ENCODE measurements at places on chromosomes 1 and 21. TPM values are rescaled to one million over a fixed set of nuclear protein-coding genes. Genes with fewer than 3 reads are reported as not detected.
A peak's percentile ranks its signal among the peaks of the same experiment; 100 is the strongest.

DNA sequence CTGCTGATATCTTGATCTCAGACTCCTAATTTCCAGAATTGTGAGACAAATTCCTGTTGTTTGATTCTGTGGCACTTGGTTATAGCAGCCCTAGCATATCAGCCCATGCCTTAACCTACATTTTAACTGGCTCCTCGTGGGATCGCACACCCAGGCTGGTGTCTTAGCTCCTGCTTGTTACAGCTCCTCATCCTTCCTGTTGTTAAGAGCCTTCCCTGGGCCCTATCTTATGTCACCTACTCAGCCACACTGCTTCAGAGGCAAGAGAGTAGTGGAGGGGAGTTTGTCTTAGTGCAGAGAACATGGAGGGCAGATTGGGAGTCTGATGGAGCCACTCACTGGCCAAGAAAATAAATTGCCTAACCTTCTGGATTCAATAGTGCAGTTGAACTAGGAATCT is 131.0 kb downstream of the ROR1 start:
- H3K4me3 ChIP-seq, result no peak overlapping the region
- DNase-seq, result no peak
- no peak overlapping the region for H3K27ac ChIP-seq
- H3K4me1 ChIP-seq, result no peaks in the 10 kb centered on the region
- no peaks in the 10 kb centered on the region for H3K27me3 ChIP-seq

Gene OR2T2
- polyA plus RNA-seq, result not detected

DNA sequence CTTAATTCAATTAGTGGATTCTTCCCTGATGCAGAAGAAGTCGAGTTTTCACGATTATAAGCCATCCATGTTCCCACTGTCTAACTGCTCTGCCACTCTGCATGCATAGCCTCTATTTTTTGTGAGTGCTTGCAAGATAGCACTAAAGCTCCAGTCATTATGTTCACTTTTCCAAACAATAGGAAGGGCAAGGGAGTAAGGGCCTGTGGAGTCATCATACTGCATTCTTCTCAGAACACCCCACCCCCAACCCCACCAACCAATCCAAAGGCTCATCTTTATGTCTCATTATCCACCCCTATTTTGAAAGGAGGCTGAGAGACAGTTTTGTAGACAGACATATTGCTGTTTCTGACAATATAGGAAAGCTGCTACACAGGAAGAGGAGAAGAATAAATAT is 471.7 kb upstream of the ADGRL2 start:
- no peaks in the 10 kb centered on the region for H3K27me3 ChIP-seq
- no peaks in the 10 kb centered on the region for H3K36me3 ChIP-seq
- H3K27ac ChIP-seq, result no peak overlapping the region
- DNase-seq, result no peak

- DNase-seq, result no peak
- no peak overlapping the region for H3K27ac ChIP-seq
- no peaks in the 10 kb centered on the region for H3K36me3 ChIP-seq
- no peaks in the 10 kb centered on the region for H3K27me3 ChIP-seq
Measured at GRCh38 chr1:30444850-30445249, 278.5 kb downstream of the MATN1 start.

DNA sequence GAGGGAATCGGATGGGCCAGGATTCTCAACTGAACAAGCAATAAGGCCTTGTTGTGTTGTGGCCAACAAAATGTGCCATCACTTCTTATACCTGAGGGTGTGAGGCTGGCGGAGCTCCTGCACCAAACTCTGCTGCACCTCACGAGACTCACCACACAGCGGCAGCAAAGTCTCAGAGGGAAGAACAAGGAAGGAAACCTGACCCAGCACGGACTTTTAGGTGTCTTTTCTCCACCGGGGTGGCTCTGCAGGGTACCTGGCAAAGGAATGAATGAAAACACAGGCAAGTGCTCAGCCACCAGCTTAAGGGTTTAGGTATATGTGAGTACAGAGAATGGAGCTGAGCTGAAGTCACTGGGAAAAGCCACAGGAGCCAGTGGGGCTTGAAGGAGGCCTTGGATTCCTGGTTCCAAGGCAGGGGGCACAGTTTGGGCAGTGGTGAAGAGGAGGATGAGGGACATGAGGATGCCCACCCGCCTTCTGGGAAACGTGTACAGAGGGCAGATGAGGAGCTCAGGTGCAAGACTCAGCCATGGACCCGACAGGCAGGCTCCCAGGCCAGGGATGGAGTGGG is 31.1 kb upstream of the HSD3B1 start:
- H3K4me1 ChIP-seq, result no peaks in the 10 kb centered on the region
- no peaks in the 10 kb centered on the region for H3K36me3 ChIP-seq
- DNase-seq, result peak; percentile 2
- no peaks in the 10 kb centered on the region for H3K27me3 ChIP-seq
- no peak overlapping the region for H3K4me3 ChIP-seq

Gene FALEC
- not detected for polyA plus RNA-seq

Gene OR10R2
- not detected for polyA plus RNA-seq

Gene S100A14
- not detected for polyA plus RNA-seq

DNA sequence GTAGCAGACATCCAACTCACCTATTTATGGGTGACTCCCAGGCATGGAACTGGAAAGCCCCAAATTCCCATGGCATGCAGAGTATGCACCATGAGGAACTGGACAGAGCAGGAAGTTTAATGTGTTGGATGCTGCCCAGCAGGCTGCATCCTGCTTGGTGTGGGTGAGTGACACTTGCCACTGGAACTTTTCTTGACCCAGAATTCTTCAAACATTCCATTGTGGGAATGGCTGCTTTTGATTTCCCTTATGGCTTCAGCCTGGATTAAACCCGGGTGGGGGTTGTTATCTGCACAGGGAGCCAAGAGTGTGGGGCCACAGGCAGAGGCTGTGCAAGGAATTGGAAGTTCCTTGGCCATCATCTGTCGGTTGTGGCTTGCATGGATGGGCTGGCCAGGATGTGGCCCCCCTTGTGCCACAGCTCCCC is 26.9 kb upstream of the BACE2 start:
- no peak overlapping the region for H3K27ac ChIP-seq
- H3K4me1 ChIP-seq, result no peaks in the 10 kb centered on the region
- no peaks in the 10 kb centered on the region for H3K36me3 ChIP-seq
- H3K27me3 ChIP-seq, result no peaks in the 10 kb centered on the region
- no peak overlapping the region for H3K4me3 ChIP-seq

DNA sequence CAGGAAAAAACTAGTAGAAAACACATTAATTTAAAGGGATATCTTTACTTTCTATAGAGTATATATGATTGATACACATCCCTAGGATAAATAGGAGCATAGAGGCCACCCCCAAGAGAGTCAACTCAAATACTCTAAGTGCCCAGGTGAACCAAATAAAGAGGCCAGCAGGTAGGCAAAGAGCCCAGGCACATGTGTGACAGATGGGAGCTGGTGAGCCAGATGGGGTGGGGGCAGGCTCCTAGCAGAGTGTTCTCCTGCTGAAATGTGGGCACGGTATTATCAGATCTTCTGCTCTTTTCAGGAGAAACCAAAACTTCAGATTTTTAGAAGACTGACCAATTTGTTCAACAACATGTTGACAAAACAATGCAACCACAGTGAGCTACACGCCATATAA is 333.4 kb upstream of the PKN2 start:
- no peak overlapping the region for H3K4me3 ChIP-seq
- no peaks in the 10 kb centered on the region for H3K4me1 ChIP-seq

GRCh38 chr1:209620487-209620884 is 31.7 kb downstream of the LAMB3 start:
- no peaks in the 10 kb centered on the region for H3K27me3 ChIP-seq
- no peak overlapping the region for H3K27ac ChIP-seq
- H3K4me3 ChIP-seq, result no peak overlapping the region
- no peaks in the 10 kb centered on the region for H3K4me1 ChIP-seq
- H3K36me3 ChIP-seq, result no peaks in the 10 kb centered on the region

Gene SPRR1B
- not detected for polyA plus RNA-seq

GRCh38 chr1:3190256-3191041 is 121.4 kb downstream of the PRDM16 start:
- no peak for DNase-seq
- H3K4me1 ChIP-seq, result peaks cover 11% of the 10 kb centered on the region
- H3K27ac ChIP-seq, result no peak overlapping the region
- no peak overlapping the region for H3K4me3 ChIP-seq

DNA sequence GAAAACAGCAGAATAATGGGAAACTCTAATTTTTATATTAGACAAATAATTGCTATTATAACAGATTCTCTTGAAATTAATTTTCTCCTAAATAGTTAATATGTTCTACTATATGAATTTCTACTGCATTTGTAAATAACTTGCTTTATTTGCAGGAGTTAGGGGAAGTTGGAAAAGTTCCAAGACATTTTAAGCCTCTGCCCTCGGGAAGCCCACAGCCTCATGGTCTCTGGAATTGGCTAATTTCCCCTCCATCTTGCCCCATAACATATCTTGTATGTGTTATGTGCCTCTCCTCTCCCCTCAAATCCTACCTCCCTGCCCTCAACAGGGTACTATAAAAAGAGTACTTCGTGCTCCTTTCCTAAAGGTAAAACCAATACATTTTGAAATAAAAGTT is 271.4 kb upstream of the NR5A2 start:
- no peaks in the 10 kb centered on the region for H3K36me3 ChIP-seq
- H3K4me1 ChIP-seq, result peaks cover 32% of the 10 kb centered on the region
- peak; percentile 68 for DNase-seq
- H3K27me3 ChIP-seq, result no peaks in the 10 kb centered on the region
- no peak overlapping the region for H3K27ac ChIP-seq
- no peak overlapping the region for H3K4me3 ChIP-seq

- H3K36me3 ChIP-seq, result no peaks in the 10 kb centered on the region
- H3K27ac ChIP-seq, result no peak overlapping the region
- no peak for DNase-seq
- no peak overlapping the region for H3K4me3 ChIP-seq
- no peaks in the 10 kb centered on the region for H3K4me1 ChIP-seq
Measured at GRCh38 chr1:60984062-60984799, 98.1 kb upstream of the NFIA start.

Gene PCAT6
- polyA plus RNA-seq, result not detected

- peak overlapping the region; percentile 97 for H3K27ac ChIP-seq
- H3K4me3 ChIP-seq, result peak overlapping the region; percentile 83
- peaks cover 19% of the 10 kb centered on the region for H3K4me1 ChIP-seq
- no peaks in the 10 kb centered on the region for H3K27me3 ChIP-seq
Measured at GRCh38 chr1:1573843-1574720, 581 bp downstream of the SSU72 start.

All from CD14-positive monocyte (primary cell).